ENCODE measurements at places on chromosomes 4 and X.

DNA sequence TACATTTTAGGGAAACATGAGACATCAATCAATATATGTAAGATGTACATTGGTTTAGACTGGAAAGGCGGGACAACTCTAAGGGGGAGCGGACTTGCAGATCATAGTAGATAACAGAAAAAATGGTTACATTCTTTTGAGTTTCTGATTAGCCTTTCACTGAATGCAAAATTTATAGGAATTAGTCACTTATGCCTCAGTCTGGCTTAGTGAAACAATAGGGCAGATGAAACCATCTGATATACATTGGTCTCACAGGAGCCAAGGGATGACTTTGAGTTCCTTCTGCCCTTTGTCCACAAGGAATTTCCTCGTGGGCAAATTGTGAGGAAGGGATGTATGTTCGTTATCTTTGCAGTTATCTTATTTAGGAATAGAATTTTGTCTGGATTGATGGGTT, 128.2 kb downstream of the ARSF start:
- no peak for DNase-seq

DNA sequence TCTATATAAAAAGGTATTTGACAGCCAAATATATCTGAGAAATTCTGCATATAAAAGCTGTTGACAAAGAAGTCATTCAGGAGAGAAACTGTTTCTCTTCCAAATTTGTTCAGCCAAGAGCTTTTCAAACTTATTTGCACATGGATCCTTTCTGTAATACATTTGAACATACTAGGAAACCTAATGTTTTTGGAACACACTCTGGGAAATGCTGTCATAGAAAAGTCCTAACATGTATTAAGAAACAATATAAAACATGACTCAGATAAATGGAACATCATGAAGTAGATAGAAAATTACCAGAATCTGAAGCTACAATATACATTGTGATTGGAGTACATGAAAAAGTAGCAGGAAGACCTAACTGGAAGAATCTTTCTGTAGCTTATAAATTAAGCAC, 781.5 kb upstream of the EPHA5 start:
- DNase-seq: no peak

GRCh38 chr4:102335616-102336015, 9.7 kb downstream of the SLC39A8 start:
- no peak for DNase-seq

DNA sequence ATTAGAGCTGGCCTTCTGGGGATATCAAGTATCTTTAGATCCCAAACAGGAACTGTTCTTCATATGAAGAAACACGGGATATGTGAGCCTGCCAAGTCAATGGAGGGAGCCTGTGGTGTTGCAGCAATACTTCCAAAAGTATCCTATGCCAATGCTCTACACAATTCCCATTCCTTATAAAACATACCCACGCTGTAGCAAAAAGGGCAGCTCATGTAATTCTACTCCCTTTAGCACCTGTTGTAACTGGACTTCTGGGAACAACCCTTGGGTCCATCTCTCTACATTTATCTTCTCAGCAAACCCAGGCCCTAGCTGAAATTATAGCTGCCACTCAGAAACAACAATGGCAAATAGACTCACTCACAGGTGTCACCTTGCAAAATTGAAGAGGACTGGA, 12.5 kb upstream of the NAF1 start:
- DNase-seq: no peak

DNA sequence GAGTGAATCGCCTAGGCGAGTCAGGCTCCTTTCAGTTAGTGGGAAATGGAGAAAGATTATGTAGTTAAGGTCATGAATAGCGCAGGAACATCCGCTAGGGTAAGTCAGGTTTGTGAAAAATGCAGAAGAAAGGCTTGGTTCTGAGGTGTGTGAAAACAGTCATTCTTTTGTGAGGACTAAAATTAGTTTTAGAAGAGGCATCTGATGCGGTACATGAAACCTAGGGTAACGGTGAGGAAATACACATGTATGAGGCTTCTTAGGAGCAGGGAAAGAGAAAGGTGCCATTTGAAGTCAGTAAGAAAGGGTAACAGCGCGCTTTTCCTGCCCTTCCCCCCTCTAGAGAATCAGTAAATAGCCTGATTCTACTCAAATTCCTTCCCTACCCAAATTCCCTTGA, 570 bp upstream of the RNF128 start:
- no peak for DNase-seq

DNA sequence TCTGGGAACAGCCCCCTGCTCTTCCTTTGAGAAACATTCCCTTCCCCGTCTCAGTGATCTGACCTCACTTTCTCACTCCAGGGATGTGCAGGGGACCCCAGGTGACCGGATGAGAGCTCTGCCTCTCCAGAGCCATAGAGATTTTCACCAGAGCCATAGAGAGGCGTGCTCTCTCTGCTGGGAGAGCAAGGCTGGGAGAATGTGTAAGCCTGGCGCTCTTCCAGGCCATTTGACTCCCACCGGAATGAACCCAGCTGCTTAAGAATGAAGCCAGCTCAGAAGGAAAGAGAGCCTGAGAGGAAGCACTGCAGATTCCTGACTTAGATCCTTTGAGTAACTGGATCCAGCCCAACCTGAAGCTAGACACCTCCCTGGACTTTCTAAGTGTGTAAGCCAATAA, 106.4 kb downstream of the DHX15 start:
- no peak for DNase-seq

DNA sequence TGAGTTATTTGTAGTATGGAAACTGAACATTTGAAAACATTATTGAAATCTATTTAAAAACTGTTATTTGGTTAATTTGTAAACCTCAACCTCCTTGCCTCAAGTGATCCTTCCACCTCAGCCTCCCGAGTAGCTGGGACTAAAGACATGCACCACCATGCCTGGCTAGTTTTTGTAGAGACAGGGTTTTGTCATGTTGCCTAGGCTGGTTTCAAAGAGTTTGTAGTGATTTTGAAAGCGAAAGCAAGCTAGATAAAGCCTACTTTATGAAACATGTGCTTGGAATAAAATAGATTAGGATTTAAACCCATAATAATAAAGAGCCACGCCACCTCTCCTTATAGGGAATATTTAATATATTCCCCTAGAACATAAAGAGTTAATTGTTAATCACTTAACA, 23.5 kb downstream of the ARSJ start:
- no peak for DNase-seq

- no peak for DNase-seq
Observed at GRCh38 chr4:118968813-118969212, 80.2 kb downstream of the SYNPO2 start.

DNA sequence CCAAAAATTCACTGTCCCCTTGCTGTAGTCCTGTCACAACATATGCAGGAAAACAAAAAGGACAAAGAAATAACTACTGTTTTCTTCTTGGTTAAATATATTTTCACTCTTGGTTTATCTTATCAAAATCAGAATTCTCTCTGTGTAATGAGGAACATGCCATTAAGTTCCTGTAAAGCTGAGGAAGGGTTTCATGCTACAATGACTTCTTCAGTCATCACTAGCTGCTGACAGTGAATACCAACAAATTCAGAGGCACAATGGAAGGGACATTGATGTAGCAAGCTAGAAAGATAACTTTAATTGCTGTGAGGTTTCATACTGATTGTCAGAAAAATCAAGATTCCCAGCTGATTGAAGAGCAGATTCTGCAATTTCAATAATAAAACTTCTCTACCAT, 782.9 kb upstream of the HTR2C start:
- no peak for DNase-seq

- DNase-seq: no peak
Observed at GRCh38 chr4:42643685-42644084, 13.2 kb downstream of the ATP8A1 start.

DNA sequence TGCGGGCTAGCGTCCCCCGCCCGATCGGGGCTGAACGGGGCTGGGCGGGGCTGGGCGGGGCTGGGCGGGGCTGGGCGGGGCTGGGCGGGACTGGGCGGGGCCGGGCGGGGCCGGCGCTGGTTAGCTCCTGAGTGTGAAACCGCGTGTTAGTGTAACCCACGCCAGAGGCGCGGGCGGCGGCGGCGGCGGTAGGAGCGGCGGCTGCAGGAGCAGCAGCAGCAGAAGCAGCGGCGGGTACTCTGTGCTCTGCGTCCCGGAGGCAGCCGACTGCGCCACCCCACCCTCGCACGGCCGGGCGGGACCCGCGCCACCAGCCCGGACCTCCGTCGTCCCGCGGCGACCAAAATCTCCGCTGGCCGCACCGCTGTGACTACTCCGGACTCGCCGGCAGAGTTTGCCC, 128.1 kb downstream of the LAS1L start:
- DNase-seq: no peak

DNA sequence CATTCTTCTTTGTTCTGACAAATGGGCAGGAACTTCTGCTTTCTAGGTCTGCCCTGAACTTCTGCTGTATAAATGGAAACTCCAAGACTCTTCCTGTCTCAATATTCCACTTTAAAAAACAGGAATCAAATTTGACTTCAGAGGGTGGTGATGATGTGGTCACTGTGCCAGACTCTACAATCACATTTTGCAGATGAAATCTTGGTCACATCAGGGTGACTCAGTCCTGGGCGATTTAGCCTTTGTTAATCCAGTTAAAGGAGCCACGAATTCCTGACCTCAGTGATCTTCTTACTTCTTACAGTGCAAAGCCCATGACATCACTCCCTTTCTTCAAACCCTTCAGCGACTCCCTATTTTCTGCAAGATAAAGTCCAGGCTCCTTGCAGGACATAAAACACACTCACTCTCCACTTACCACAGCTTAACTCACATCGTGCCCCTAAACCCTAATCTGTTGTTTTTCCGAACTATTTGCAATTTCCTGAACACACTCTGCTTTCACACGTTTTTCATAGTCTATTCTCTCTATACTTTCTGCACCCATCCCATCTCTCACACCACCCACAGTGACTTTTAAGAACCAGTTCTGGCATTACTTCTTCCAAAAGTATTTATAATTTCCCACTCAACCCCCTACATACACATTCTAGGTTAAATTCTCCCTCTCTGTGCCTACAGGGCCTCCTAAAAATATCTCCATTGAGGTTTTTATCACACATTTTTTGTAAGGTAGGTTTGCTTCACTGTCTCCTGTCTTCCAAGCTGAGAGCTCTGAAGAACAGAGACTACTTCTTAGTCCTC, 11.1 kb downstream of the GASK1B start:
- DNase-seq: no peak

DNA sequence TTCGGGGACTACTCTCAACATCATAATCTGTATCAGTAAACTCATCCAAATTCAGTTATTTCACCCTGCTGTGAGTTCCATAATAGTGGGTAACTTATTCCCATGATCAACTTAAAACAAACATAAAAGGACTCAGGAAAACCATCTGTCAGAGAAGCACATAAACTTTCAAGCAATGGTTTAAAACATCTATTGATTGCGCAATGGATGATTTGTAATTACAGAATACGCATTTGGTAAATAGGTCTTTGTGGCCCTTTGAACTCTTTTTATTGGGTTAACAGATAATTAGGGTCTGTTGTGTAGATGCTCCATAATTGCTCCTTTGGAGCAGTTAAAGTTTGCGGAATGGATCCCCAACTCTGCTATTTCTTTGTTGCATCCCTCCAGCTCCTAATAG, 115.3 kb downstream of the KIT start:
- no peak for DNase-seq

DNA sequence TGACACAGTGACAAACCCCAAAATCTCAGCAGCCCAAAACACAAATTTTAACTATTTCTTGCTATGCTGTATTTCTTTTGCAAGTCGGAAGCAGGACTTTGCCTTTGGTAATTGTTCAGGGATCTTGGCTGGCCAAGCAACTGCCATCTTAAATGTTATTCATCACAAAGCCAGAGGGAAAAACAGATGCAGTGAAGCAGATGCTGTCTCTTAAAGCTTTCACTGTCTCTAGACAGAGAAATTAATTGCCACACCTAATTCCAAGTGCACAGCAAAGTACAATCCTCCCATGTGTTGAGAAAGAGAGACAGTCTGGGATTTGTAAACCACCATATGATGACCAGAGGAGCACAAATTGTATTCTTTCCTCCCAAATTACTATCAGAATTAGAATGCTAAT, 30.0 kb upstream of the GALNT7 start:
- DNase-seq: no peak

GRCh38 chr4:77003400-77003799, 53.8 kb downstream of the SEPTIN11 start:
- DNase-seq: no peak

DNA sequence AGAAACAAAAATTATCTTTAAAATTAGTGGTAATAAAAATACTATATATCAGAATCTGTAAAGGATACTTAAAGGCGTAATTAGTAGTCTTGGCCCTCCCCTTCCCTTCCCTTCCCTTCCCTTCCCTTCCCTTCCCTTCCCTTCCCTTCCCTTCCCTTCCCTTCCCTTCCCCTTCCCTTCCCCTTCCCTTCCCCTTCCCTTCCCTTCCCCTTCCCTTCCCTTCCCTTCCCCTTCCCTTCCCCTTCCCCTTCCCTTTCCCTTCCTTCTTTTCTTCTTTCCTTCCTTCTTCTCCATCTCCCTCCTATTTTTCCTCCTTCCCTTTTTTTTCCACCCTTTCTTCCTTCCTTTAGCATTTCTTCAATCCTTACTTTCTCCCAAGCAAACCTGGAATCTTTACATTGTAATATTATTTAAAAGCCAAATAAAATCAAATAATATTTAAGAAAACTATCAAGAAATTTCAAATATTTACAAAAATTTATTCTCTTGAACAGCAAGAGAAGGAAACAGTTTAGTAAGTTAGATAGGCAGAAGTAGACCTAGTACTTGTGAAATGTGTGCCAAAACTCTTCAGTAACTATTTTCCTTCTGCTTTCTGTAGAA, 379.8 kb upstream of the ATOH1 start:
- DNase-seq: no peak

DNA sequence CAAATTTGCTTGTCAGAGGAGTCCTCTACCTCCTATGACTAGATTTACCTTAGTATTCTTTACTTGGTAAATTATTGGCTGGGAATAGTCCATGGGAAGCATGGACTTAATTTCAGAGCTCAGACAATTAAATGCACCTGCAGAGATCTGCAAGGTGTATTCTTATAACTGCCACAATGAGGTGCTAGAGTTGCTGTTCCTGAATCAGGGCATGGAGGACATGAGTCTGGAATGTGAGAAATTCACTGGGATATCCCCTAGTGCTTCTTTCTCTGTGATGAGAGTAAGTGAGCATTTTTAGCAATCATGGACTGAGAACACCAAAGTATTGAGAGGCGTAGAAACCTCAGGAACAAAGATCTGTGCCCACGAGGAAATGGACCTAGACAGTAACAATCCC, 32.9 kb upstream of the GRID2 start:
- DNase-seq: no peak

GRCh38 chrX:34578237-34578636, 78.8 kb downstream of the TMEM47 start:
- no peak for DNase-seq

DNA sequence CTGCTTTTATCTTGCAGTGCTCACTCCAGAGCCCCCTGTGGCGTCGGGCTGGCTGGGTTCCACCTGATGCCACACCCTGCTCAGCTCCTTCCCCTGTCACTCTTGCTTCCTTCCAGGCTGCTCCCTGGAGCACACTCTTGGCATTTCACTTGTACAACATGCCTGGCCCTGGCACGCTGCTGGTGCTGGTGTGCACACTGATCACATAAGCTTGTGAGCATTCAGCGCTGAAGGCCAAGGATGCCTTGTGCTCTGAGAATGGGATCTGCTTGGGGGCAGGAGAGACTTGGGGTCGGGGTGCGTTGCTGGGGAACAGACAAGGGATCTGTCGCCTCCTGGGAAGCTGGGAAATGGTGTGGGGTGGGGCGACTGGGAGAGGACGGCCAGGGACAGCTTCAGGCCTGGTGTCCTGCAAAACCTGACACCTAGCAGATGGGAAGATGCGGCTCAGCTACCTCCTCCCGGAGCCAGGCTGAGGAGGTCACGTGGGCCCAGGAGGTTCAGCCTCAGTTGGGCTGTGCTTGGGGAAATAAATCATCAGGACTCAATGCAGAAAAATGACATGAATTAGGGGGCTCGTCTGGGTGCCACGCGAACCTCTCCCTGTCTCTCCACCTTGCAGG, 108.5 kb downstream of the PHKA2 start:
- no peak for DNase-seq
